Stimulated activated naive B cell treated with anti-CD40 and anti-IgM and Interleukin-4, amounts not matched to agents 10 μg/mL and 1 μg/mL and 100 μg/mL, for 72 hours (primary cell): ENCODE measurements at places on chromosomes 16 and 17.
A peak's percentile ranks its signal among the peaks of the same experiment; 100 is the strongest.

DNA sequence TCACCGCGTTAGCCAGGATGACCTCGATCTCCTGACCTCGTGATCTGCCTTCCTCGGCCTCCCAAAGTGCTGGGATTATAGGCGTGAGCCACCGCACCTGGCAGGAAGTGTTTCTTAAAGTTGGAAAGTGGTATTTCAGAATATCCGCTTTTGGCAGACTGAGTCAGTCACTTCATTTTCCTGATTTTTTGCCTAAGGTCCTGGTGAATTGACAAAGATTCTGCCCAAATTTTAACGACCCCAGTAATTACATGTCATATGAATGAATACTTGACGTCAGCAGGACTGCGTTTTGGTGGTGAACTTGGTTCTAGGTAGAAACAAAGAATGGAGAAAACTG, 4.5 kb upstream of the BRCA1 start:
- DNase-seq, result no peak
- H3K4me3 ChIP-seq, result no peak overlapping the region
- H3K27ac ChIP-seq, result peak overlapping the region; percentile 14
- H3K36me3 ChIP-seq, result peaks cover 40% of the 10 kb centered on the region

- no peak overlapping the region for H3K27ac ChIP-seq
- H3K27me3 ChIP-seq, result peaks cover 13% of the 10 kb centered on the region
- no peak overlapping the region for H3K4me3 ChIP-seq
- no peaks in the 10 kb centered on the region for H3K4me1 ChIP-seq
- no peaks in the 10 kb centered on the region for H3K36me3 ChIP-seq
These were observed 54.3 kb upstream of the MED13 start for GRCh38 chr17:62119373-62119772.

- H3K27me3 ChIP-seq, result peaks cover 32% of the 10 kb centered on the region
- H3K4me3 ChIP-seq, result no peak overlapping the region
- no peak overlapping the region for H3K27ac ChIP-seq
- H3K36me3 ChIP-seq, result no peaks in the 10 kb centered on the region
These were observed 1.4 kb upstream of the RNF222 start for GRCh38 chr17:8398980-8399379.

DNA sequence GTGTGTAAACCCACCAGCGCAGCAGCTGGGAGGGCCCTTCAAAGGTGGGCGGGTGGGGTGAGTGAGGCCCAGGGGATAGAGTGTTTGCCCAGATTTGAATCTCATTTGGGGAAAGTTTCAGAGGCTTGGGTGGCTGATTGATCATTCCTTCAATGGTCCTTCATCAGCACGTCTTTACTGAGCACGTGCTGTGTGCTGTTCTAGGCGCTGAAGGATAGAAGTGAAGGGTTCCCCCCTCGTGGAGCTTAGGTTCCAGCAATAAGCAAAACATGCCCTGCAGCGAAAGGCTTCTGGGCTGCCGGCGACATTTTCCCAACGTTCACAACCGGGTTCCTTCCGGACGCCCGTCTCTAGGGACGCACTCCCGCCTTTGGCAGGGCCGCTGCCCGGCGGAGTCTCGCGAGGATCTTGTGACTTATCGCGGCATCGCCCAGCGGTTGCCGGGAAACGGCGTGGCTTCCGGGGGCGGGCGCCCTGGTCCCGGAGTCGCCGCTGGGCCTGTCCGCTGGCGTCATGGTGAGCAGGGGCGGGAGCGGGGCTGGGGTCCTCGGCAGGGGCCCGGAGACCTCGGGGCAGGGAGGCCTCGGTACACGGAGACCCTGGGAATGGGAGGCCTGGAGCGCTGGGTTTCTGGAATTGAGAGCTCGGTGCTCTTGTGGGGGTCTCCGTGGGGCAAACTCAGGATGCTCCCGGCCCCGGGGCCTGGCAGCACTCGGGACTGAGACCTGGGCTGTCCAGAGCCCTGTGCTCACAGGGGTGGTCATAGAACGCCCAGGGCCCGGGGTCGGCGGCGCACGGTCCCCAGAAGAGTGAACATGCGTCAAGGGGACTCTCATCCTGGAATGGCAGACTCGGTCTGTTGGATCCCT, 3.2 kb upstream of the DBNDD1 start:
- H3K36me3 ChIP-seq, result peaks cover 3% of the 10 kb centered on the region
- H3K4me3 ChIP-seq, result peak overlapping the region; percentile 86
- peak overlapping the region; percentile 73 for H3K27ac ChIP-seq
- DNase-seq, result peak; percentile 85
- peaks cover 3% of the 10 kb centered on the region for H3K27me3 ChIP-seq

- peak overlapping the region; percentile 51 for H3K27ac ChIP-seq
- H3K36me3 ChIP-seq, result peaks cover 34% of the 10 kb centered on the region
- no peaks in the 10 kb centered on the region for H3K27me3 ChIP-seq
- peak; percentile 29 for DNase-seq
- H3K4me1 ChIP-seq, result peaks cover 15% of the 10 kb centered on the region
- H3K4me3 ChIP-seq, result no peak overlapping the region
These were observed 35.9 kb upstream of the CHMP6 start for GRCh38 chr17:80955671-80956280.
